ENCODE measurements at places on chromosomes 3 and 15. TPM values are rescaled to one million over a fixed set of nuclear protein-coding genes. Genes with fewer than 3 reads are reported as not detected.

DNA sequence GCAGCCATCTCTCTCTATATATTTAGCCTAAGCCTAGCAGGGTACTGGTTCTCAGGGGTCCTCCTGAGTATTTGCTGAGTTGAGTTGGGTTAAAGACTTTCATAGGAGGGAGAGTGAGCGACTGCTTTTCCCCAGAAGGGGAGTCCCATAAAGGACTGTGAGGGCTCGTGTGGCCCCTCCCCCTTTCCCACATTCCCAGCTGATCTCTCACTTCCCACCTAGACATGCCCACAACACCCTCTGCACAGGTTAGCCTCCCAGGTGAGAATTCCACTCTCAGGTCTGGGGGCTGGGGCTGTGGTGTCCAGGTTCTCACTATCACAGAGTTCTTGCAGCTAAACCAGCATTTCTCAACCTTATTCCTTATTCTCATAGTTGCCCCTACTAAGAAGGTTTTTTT lies 15.8 kb downstream of the EPHB1 start:
- DNase-seq, result no peak
- no peak overlapping the region for H3K4me3 ChIP-seq
- no peaks in the 10 kb centered on the region for H3K36me3 ChIP-seq
- H3K27ac ChIP-seq, result no peak overlapping the region
- H3K27me3 ChIP-seq, result no peaks in the 10 kb centered on the region

DNA sequence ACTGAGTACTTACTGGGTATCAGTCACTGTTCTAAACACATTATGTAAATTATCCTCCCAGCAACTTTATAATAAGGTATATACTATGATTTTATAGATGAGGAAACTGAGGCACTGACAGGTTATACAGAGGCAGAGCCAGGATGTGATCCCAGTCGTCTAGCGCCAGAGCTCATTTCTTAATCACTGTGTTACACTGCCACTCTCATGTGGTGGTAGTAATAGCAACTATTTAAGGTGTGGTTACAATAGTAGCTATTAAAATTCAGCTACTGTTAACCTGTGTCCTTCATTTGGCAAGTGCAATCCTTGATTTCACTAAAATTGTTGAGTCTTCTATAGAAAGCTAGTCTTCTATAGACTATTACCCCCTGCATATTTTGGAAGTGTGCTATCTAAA lies 43.1 kb upstream of the TRPC1 start:
- no peaks in the 10 kb centered on the region for H3K4me1 ChIP-seq
- no peak overlapping the region for H3K4me3 ChIP-seq
- no peaks in the 10 kb centered on the region for H3K27me3 ChIP-seq
- H3K27ac ChIP-seq, result no peak overlapping the region
- DNase-seq, result no peak
- no peaks in the 10 kb centered on the region for H3K36me3 ChIP-seq

- no peak overlapping the region for H3K4me3 ChIP-seq
- no peaks in the 10 kb centered on the region for H3K36me3 ChIP-seq
- no peak overlapping the region for H3K27ac ChIP-seq
- no peaks in the 10 kb centered on the region for H3K27me3 ChIP-seq
- DNase-seq, result no peak
Measured at GRCh38 chr15:77627581-77627980, 5.1 kb downstream of the LINGO1 start.

DNA sequence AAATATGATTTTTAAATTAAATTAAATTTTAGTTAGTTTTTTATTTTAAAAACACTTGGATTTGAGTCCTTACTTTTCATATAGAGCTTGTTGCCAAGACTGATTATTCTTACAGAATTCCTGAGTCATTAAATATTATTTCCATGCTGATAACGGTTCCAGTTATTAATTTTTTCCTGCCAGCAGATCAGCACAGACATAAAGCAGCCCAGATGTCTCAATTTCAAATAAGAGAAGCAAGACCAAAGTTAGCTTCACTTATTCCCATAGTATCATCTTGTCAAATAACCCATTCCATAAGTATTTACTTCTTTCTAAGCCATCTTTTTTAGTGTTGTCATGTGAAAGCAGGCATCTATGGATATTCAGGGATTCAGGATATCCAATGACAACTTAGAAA lies 75.3 kb downstream of the SSR3 start:
- DNase-seq, result no peak
- H3K27me3 ChIP-seq, result no peaks in the 10 kb centered on the region
- H3K36me3 ChIP-seq, result no peaks in the 10 kb centered on the region
- no peak overlapping the region for H3K4me3 ChIP-seq
- H3K27ac ChIP-seq, result no peak overlapping the region
- peaks cover 10% of the 10 kb centered on the region for H3K4me1 ChIP-seq

GRCh38 chr15:65420975-65421359 lies 1.8 kb downstream of the IGDCC4 start:
- H3K36me3 ChIP-seq, result no peaks in the 10 kb centered on the region
- no peak overlapping the region for H3K27ac ChIP-seq
- no peak overlapping the region for H3K4me3 ChIP-seq
- no peak for DNase-seq
- no peaks in the 10 kb centered on the region for H3K4me1 ChIP-seq
- H3K27me3 ChIP-seq, result no peaks in the 10 kb centered on the region

DNA sequence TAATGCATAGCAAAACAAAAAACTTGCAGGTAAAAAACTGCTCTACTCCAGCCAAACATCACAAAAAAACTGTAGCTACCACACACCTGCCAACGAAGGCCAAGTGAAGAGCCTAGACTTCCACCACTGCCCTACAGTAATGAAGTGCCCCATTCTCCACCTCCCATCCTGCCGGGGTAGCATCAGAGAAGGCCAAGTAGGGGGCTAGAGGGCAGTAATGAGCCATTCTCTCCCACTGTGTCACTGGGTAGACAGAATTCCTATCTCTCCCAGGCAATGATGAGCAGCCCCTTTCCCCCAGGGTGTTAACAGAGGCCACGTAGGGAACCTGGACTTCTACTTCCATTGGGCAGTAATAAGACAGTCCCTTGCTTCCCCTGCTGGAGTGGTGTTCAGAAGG lies 9.5 kb downstream of the SEC22C start:
- H3K36me3 ChIP-seq, result no peaks in the 10 kb centered on the region
- DNase-seq, result no peak
- no peaks in the 10 kb centered on the region for H3K27me3 ChIP-seq
- H3K4me1 ChIP-seq, result no peaks in the 10 kb centered on the region

- no peak overlapping the region for H3K4me3 ChIP-seq
- DNase-seq, result no peak
- no peak overlapping the region for H3K27ac ChIP-seq
- no peaks in the 10 kb centered on the region for H3K27me3 ChIP-seq
Measured at GRCh38 chr3:153443961-153444360, 281.9 kb downstream of the RAP2B start.

DNA sequence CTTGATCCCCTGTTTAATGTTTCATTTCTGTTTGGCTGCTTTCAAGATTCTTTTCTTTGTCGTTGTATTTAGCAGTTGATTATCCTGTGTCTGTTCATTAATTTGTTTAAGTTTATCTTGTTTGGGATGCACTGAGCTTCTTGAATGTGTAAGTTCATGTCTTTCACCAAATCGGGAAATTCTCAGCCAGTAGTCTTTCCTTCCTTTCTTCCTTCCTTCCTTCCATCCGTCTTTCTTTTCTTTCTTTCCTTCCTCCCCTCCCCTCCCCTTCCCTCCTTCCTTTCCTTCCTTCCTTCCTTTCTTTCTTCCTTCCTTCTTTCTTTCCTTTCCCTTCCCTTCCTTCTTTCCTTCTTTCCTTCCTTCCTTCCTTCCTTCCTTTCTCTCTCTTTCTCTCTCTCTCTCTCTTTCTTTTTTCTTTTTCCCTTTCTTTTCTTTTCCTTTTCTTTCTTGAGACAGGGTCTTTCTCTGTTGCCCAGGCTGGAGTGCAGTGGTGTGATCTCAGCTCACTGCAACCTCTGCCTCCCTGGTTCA lies 35.5 kb upstream of the KLF13 start:
- no peak overlapping the region for H3K4me3 ChIP-seq
- no peak for DNase-seq
- H3K27ac ChIP-seq, result no peak overlapping the region
- no peaks in the 10 kb centered on the region for H3K36me3 ChIP-seq
- H3K27me3 ChIP-seq, result no peaks in the 10 kb centered on the region

DNA sequence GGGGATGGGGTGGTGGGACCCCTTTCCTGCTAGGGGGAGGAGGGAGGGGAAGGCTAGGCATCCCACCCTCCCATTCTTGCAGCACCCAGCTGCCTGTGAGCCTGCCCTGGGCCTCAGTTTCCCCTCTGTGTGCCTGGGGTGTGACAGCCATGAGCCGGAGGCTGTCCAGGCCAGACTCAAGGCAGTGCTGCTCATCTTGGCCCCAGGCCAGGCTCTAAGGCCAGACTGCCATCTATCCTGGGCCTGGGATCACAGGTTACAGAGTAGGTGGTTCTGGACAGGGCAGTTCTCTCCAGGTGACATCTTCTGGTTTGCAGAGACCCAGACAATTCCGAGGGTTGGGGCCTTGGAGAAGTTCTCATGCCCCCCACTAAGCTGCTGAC lies 3.3 kb upstream of the VILL start:
- no peaks in the 10 kb centered on the region for H3K27me3 ChIP-seq
- H3K4me3 ChIP-seq, result no peak overlapping the region
- no peaks in the 10 kb centered on the region for H3K4me1 ChIP-seq
- DNase-seq, result peak; percentile 75
- no peak overlapping the region for H3K27ac ChIP-seq
- peaks cover 2% of the 10 kb centered on the region for H3K36me3 ChIP-seq

- H3K27me3 ChIP-seq, result no peaks in the 10 kb centered on the region
- no peak overlapping the region for H3K4me3 ChIP-seq
- H3K4me1 ChIP-seq, result no peaks in the 10 kb centered on the region
- H3K36me3 ChIP-seq, result no peaks in the 10 kb centered on the region
- DNase-seq, result no peak
- no peak overlapping the region for H3K27ac ChIP-seq
Measured at GRCh38 chr3:166307756-166308350, 470.6 kb upstream of the BCHE start.

- no peaks in the 10 kb centered on the region for H3K27me3 ChIP-seq
- no peak for DNase-seq
- H3K4me3 ChIP-seq, result no peak overlapping the region
Measured at GRCh38 chr15:54017251-54017650, 39.0 kb downstream of the UNC13C start.

- no peaks in the 10 kb centered on the region for H3K27me3 ChIP-seq
- no peak overlapping the region for H3K4me3 ChIP-seq
- H3K4me1 ChIP-seq, result no peaks in the 10 kb centered on the region
- H3K27ac ChIP-seq, result no peak overlapping the region
- DNase-seq, result no peak
Measured at GRCh38 chr3:150528354-150528797, 17.9 kb downstream of the SERP1 start.

- H3K4me1 ChIP-seq, result no peaks in the 10 kb centered on the region
- no peaks in the 10 kb centered on the region for H3K27me3 ChIP-seq
- no peak for DNase-seq
- no peak overlapping the region for H3K27ac ChIP-seq
- no peak overlapping the region for H3K4me3 ChIP-seq
- no peaks in the 10 kb centered on the region for H3K36me3 ChIP-seq
Measured at GRCh38 chr3:161475905-161476304, 20.7 kb upstream of the OTOL1 start.

PLSCR4 gene
- total RNA-seq, result 69.7 TPM

NPAP1 gene
- not detected for total RNA-seq

SLC2A2 gene
- not detected for total RNA-seq

MEIS2 gene
- total RNA-seq, result 58.7 TPM

CLDN16 gene
- not detected for total RNA-seq

CPA3 gene
- 5.6 TPM for total RNA-seq

RASL12 gene
- total RNA-seq, result 171 TPM
